Urothelium cell line (cell line): ENCODE measurements at places on chromosomes 4 and X.
A peak's percentile ranks its signal among the peaks of the same experiment; 100 is the strongest.

GRCh38 chr4:20868108-20868507 is 167.8 kb downstream of the PACRGL start:
- no peak for DNase-seq

DNA sequence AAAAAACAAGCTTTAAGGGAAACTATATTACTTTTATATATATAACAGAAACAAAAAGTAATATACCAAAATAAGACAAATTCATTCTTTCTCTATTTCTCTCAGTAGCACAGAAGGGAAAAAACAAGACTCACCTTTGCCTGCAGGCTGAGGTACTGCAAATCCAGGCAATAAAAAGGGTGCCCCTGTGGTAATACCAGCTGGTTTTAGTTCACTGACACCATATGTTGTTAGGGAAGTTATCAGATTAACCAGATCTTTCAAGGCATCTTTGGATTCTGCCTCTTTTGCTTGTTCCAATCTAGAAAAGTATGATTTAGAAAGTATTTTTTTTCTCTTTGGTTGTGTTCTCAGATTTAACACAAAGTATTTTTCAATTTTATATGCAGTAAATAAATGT is 139.8 kb downstream of the WDFY3 start:
- DNase-seq, result no peak

DNA sequence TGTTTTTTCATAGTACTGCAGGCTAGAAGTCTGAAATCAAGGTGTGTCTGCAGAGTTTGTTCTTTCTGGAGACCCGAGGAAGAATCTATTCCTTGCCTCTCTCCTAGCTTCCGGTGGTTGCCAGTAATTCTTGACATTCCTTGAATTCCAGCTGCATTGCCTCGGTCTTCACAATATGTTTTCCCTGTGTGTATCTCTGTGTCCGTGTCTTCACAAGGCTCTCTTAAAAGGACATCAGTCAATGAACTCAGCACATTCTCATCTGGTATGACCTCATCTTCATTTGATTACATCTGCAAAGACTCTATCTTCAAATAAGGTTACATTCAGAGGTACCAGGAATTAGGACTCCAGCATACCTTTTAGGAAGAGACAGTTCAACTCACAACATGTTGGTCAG is 163.4 kb downstream of the BANK1 start:
- peak; percentile 51 for DNase-seq

GRCh38 chr4:6693231-6694176 is at the start of gene S100P:
S100P (plus strand) TSS chr4:6693878; CDS start chr4:6693933, 55 bp downstream.
- DNase-seq, result no peak

DNA sequence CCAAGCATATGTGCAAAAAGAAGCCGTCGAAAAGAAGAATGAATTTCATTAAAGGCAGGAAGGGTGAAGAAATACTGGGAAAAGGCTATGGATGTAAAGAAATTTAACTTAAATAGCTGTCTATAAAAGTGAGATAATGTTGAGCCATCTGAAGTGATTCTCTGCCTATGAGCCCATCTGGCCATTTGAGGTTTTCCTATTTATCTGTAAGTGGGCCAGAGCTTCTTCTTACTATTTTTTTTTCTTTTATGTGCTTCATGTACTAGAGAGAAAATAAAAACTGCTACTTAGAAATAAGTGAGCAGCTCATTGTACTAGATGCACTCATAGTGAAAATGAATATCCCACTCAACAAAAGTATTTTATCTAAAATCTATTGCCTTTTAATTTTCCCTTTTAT is 725.7 kb downstream of the FSTL5 start:
- no peak for DNase-seq

DNA sequence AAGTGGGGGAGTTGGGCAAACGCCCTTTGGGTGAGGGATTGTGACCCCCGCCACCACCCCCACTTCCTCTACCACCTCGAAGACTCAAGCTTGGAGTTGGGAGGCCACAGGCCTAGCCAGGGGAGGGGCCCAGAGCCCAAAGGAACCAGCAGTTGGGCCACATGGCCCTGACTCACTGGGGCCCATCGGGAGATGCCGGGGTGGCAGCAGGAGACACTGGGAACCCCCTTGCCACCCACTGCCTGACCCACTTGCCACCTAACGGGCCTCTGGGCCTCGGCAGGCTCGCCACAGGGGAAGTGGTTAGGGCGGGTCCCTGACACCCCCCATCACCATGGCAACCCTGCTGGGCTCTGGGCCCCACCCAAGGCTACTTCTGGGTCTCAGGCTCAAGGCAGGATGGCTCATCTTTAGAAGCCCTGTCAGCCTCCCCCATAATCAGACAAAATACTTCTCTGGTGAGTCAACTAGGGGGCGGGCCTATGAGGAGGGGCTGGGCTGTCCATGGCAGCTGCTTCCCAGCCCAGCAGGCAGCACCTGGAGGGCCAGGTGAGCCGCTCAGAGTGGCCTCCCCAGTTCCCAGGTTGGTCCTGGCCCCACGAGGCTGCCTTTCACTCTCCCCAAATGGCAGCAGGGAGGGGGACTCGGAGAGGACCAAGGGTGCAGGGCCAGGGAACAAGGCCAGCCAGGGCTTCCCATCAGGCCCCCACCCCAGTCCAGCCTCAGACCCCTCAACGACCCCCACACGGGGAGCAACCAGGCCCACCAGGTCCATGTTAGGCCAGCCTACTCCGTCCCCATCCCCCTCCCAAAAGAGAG is 5.6 kb downstream of the FLNA start:
- DNase-seq, result peak; percentile 82

DNA sequence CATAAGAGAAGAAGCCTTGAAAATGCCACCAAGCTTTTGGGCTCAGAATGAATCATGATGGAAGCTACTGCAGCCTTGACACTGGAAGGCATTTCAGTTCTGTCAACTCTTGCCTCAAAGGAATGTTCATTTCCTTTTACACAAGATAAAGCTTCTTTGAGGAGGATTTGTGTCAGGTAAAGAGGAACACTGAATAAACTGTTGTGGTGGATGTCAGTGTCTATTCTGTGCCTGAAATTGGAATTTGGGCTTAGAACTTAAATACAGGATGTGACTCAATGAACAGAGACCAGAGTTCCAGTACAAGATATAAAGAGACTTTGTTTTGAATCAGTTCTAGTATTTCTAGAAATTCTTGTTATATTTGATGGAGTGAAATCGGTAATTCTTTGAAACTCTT is 313.2 kb downstream of the PACRGL start:
- no peak for DNase-seq

GRCh38 chr4:78627046-78627965 is 75.7 kb downstream of the ANXA3 start:
- peak; percentile 20 for DNase-seq

- DNase-seq, result no peak
Measured at GRCh38 chr4:153916273-153916755, 127.4 kb upstream of the SFRP2 start.

- no peak for DNase-seq
Measured at GRCh38 chrX:148412006-148412405, 88.4 kb upstream of the AFF2 start.

- no peak for DNase-seq
Measured at GRCh38 chr4:151157543-151157942, 58.1 kb downstream of the RPS3A start.

GRCh38 chr4:117311215-117311614 is 225.8 kb upstream of the TRAM1L1 start:
- no peak for DNase-seq

GRCh38 chr4:70236125-70236524 is 6.3 kb upstream of the CSN3 start:
- no peak for DNase-seq

GRCh38 chr4:61918987-61919386 is 718.9 kb downstream of the ADGRL3 start:
- DNase-seq, result no peak

GRCh38 chr4:105145903-105146275 is 787 bp upstream of the TET2 start:
- DNase-seq, result peak; percentile 32

DNA sequence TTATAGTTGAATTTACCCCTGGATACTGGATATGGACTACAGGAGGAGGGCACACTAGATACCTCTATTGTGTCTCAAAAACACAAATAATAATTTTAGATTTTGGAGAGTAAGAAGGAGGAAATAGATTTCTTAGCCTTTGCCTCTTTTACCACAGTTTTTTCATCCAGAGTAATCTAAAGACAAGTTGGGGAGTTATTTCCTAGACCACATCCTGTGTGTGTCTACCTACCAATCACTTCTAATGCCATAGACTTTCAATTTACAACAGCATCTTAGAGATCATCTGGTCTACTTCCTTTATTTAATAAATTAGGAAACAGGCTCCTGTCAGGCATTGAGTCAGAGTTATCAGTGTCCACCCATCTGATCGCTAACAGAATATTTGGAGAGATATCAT is 191.5 kb downstream of the EDA start:
- no peak for DNase-seq

DNA sequence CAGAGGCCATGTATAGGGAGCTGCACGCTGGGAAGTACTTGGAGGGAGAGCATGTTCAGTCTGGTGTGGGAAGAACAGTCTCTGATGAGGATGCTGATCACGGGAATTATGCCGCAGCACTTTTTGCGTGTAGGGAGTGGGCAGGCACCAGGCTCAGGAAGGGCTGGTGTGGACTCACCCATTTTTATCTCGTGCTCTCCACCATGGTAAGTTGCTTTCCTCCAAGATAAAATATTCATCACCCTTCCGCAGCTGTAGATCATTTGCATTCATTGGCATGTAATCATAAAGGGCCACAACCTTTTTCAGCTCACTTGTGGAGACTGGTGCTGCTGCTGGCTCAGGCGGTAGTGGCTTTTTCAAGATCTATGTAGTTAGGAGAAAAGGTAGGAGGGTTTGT is 11.8 kb upstream of the TIMM8A start:
- no peak for DNase-seq

- DNase-seq, result peak; percentile 90
Measured at GRCh38 chrX:154804957-154805695, at the start of gene MPP1. MPP1 (minus strand) TSS chrX:154805485; CDS start chrX:154805373, 112 bp downstream.

- DNase-seq, result no peak
Measured at GRCh38 chr4:15794426-15794825, 16.3 kb downstream of the CD38 start.

GRCh38 chrX:51395810-51396728 is 63.4 kb downstream of the NUDT10 start:
- DNase-seq, result peak; percentile 57

GRCh38 chr4:155769090-155769489 is 10.3 kb downstream of the GUCY1B1 start:
- DNase-seq, result no peak

DNA sequence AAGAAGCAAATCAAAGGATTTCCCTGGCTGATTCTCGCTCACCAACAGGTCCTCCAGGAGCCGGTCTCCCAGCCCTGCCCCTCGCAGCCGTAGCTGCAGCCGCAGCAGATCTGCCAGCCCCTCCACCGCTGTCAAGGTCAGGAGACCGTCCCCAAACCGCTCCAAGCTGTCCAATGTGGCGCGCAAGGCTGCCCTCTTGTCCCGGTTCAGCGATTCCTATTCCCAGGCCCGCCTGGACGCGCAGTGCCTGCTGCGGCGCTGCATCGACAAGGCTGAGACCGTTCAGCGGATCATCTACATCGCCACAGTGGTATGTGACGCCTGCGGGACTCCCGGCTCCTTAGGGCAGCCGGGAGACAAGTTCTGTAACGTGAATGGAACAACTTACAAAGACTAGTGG is 25.6 kb downstream of the SPATA18 start:
- DNase-seq, result no peak

DNA sequence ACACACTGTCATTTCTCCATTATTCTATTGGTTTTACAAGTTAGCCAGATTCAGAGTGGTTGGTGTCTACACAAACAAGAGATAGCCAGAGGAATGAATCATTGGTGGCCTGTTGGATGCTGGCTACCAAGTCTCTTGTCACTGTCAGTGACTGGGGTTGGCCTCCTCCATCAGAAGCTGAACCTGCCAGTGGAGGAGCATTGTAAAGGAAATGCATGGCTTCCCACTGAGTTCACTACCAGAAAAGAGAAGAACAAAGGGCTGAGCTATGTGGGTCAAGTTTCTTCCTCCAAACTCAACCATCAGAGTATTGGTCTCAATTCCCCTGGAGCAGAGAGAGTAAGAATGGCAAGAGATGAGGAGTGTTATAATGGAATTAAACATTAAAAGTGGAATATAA is 26.5 kb upstream of the ANKRD50 start:
- no peak for DNase-seq

- DNase-seq, result no peak
Measured at GRCh38 chr4:5996641-5997040, 21.6 kb downstream of the C4orf50 start.

DNA sequence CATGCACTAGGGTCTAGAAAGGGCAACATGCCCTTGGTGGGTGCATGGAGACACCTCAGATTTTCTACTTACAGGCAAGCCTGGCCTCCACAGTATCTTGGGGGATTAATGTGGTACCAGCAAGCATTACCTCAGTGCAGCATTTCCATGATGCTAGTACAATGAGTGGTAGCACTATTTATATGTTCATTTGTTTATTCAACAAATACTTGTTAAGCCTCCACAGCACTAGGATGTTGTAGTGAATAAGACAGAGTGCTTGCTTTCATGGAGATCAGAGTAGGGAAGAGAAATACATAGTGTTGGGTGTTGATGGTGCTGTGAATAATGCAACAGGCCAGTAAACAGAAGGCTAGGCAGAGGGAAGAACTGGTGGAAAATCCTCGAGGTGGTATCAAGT is 133.4 kb downstream of the KLHL8 start:
- DNase-seq, result no peak

- no peak for DNase-seq
Measured at GRCh38 chr4:90990284-90990683, 863.1 kb downstream of the CCSER1 start.

DNA sequence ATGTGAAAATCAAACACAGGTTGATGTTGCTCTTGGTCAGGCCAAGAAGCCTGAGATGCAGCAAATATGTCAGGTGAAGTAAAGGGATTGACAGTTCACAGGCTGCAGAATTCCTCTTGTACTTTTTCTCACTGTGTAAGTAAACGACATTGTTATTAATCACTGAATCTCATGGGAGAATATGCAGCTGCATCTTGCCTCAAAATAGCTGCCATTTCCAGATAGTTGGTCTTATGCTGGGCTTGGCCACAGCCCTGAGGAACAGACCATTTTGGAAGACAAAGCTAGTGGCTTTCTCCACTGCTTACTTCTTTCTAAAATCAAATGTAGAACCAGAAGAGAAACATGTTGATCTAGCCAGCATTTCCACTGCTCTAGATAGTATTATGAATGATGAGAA is 403.4 kb upstream of the NR3C2 start:
- DNase-seq, result no peak
